ENCODE measurements at places on chromosomes 3 and 15.

GRCh38 chr3:184907681-184908649, 96.0 kb downstream of the VPS8 start:
- peak; percentile 47 for DNase-seq

DNA sequence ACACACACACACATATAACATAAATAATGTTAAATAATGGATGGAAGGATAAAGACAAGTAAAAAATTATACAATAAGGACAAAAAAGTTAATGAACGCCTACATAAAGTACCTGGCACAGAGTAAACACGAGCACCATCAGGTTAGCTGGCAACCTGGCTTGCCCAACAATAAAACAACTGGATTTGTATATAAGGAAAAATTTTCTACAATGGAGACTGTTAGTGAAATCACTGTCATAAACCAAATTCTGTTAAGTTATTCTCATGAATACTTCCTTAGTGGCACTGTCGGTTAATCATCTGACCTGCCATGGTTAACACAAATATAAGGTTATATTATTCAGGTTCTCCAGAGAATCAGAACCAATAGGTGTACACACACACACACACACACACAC, 54.8 kb downstream of the DPH6 start:
- DNase-seq = no peak

- no peak for DNase-seq
Measured at GRCh38 chr3:177195242-177195991, 1.9 kb downstream of the TBL1XR1 start.

DNA sequence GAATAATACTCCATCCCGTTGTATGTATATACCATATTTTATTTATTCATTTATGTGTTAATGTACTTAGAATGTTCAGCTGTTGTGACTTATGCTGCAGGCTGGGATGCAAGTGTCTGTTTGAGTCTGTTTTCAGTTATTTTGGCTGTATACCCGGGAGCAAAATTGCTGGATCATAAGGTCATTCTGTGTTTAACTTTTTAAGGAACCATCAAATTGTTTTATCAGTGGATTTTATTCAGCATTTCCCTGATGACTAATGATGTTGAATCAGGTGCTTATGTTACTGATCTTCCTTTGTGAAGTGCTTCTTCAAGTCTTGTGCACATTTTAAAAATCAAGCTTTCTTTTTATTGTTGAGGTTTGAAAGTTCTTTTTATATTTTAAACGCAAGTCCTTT, 118.1 kb downstream of the SLC25A26 start:
- no peak for DNase-seq

DNA sequence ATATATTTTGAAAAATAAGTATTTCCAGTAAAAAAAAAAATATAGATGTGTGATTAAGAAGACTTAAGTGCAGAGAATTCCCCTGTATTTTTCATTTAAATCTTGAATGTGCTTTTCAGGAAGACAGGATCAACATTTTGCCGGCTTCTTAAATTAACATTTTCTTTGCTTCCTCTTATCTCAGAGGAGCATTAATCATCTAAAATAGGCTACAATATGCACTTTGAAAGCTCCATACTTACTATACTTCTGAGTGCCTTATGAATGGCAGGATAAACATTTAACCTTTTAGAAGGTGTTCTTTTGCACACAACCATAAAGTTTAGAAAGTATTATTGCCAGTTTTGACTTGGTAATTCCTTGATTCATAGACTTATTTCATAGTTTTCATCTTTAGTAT, 164.3 kb downstream of the ECT2 start:
- no peak for DNase-seq

DNA sequence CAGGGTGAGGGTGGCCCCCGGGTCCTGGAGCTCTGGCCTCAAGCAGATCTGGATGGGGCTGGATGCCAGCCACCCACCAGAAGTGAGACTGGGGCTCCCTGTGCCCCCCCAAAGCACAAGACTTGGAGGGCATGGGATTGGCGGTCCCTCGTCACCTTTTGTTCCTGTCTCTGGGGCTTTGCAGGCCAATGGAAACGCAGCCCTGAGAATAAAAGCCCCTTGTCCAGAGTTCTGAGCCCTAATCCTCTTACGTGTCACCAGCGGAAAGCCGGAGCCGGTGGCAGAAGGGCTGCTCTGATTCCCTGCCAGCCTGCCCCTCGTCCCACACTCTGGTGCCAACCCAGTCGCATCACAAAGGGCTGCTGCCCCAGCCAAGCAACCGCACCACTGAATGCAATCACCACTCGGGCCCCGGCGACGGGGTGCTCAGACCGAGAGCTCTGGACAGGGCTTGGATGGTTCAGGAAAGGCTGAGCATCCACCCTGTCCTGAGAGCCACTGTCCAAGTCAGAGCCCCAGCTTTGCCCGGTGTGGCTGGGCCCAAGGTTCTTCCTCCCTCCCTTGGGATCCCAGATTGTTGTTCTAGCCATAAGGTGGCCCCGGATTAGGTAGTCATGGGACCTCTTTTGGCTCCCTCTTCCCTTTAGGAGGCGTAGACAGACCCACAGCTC, 22.8 kb upstream of the ELP6 start:
- peak; percentile 63 for DNase-seq

DNA sequence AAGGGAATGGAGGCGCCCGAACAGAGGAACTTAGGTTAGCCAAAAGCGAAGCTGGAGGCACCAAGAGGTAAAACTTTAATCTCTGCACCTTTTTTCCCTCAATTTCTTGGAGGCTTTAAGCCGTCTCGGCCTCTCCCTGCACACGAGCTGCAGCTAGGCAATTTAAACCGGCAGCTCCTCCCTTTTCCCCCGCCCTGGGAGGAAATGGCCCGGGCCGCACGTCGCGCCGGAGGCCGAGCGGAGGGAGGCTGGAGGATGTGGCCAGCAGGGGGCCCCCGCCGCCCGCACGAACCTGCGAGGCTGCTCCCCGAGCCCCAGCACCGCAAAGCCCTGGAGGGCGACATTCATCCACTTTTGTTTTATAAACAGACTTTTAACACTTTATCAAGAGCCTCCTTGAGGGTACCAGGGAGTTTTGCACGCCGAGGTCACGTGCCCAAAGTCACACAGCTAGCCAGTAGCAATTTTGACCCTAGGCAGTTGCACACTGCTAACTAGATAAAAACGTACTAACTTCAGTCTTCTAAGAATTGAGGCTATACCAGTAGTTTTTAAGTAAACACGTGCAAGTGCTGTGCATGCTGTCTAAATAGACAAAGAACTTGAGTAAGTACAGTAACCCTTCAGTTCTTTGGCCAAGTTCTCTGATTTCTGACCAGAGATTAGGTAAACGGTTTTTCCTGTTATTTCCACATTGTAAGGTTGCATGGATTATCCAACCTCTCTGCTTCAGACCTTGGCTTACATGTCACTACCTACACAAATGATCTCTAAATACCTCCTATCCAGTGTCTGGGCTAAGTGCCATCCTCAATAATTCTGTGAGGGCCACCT, 668 bp upstream of the XXYLT1 start:
- DNase-seq = peak; percentile 85

GRCh38 chr15:67194171-67195114, 60.0 kb downstream of the AAGAB start:
- DNase-seq = no peak

GRCh38 chr15:58048261-58048660, 17.2 kb downstream of the ALDH1A2 start:
- no peak for DNase-seq

DNA sequence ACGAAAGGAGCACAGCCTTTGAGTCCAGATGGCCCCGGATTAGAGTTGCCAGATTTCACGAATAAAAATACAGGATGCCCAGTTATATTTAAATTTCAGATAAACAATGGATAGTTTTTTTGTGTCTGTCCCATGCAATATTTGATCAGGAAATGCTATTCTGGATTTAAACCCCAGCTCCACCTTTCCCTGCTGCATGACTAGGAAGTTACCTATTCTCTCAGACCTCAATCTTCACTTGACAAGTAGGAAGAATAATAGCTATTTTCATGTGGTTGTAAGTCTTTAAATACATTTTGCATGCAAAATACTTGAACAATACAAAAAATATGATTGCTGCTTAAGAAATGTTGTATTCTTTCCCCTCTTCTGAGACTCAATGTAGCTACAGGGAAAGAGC, 125.3 kb upstream of the P2RY1 start:
- DNase-seq = no peak
